ENCODE measurements at places on chromosomes 6 and 20. TPM values are rescaled to one million over a fixed set of nuclear protein-coding genes. Genes with fewer than 3 reads are reported as not detected.

The C6orf58 gene
- total RNA-seq, result not detected

The BMP5 gene
- 1.5 TPM for total RNA-seq

The ADGRF4 gene
- total RNA-seq, result not detected

The LY6G6C gene
- total RNA-seq, result not detected

The MYCT1 gene
- total RNA-seq, result not detected

The COL11A2 gene
- total RNA-seq, result 0.49 TPM

The PLN gene
- total RNA-seq, result not detected

The NRN1 gene
- 0.74 TPM for total RNA-seq

The GJA10 gene
- not detected for total RNA-seq

DNA sequence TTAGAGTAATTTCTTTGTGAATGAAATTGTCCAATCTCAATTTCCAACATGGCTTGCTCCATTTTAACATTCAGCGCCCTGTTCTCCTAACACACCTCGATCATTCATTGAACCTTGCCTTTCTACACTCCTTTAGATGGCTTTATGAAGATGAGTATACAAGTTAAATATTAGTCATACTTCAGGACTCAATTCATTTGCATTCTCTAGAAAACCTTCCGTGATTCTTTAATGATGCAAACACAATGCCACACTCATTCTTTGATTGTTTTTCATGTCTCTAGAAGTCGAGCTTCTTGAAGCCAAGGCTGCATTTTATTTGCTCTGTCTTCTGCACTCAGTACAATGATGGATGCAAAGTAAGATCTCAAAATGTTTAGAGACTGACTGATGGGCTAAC lies 641.2 kb downstream of the DOK5 start:
- H3K4me1 ChIP-seq, result no peaks in the 10 kb centered on the region
- H3K27ac ChIP-seq, result no peak overlapping the region
- no peak overlapping the region for H3K4me3 ChIP-seq
- H3K36me3 ChIP-seq, result no peaks in the 10 kb centered on the region
- DNase-seq, result no peak
- H3K27me3 ChIP-seq, result no peaks in the 10 kb centered on the region

- no peaks in the 10 kb centered on the region for H3K4me1 ChIP-seq
- no peak overlapping the region for H3K4me3 ChIP-seq
- no peak overlapping the region for H3K27ac ChIP-seq
- H3K36me3 ChIP-seq, result no peaks in the 10 kb centered on the region
Observed at GRCh38 chr6:87115402-87116135, 20.7 kb upstream of the CGA start.

DNA sequence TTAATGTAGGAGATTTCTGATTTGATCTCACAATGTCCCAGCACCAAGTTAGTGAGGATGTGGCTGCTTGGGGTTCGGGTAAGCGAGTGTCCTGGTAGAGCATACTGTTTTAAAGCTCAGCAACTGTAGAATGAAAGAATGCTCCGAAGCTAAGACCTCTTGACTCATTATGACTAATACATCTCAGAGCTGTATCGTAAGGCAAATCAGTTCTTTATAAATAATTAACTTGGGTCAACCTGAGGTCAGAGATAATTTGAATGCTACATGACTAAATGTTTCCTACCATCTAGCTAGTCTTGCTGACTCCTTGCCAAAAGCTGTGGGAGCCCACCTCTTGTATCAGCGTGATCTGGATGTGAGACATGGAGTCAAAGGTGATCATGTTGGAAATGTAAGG lies 128.8 kb upstream of the PDE7B start:
- no peak for DNase-seq
- no peak overlapping the region for H3K4me3 ChIP-seq
- H3K4me1 ChIP-seq, result no peaks in the 10 kb centered on the region
- no peaks in the 10 kb centered on the region for H3K36me3 ChIP-seq
- H3K27ac ChIP-seq, result no peak overlapping the region

DNA sequence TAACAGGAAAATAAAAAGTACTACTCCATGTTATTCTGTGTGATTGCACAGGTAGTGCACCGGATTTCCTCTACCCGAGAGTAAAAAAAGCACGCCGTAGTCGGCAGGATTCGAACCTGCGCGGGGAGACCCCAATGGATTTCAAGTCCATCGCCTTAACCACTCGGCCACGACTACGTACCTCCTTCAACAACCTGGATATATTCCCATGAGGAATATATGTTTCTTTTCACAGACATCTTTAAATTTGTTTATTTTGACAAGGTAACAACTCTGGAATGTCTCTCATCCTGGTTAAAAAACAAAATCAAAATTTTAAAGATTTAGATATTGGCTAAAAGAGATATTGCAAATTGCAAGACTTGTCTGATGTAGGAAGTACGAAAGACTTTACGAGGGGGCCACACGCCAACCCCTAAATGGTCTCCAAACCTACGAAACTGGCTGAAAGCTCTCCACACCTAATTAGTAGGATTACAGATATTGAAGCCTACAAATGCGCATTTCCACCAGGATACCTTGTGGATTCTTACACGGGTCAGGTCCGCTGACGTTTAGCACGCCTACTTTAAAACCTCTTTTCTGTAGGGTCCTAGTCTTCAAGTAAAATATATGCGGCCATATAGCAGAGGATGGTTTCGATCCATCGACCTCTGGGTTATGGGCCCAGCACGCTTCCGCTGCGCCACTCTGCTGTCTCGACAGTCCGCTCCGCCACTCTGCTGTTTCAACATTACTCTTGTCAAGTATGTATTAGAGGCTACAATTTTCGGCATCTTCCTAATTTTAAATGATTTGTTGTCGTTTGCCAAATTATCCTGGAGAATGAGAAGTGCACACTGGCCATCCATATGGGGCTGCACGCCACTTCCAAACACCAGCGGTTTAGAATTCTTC lies 52.2 kb upstream of the BTN3A2 start:
- DNase-seq, result peak; percentile 86
- H3K36me3 ChIP-seq, result no peaks in the 10 kb centered on the region
- H3K4me1 ChIP-seq, result no peaks in the 10 kb centered on the region

- peaks cover 1% of the 10 kb centered on the region for H3K27me3 ChIP-seq
- H3K4me1 ChIP-seq, result no peaks in the 10 kb centered on the region
- DNase-seq, result no peak
- no peak overlapping the region for H3K27ac ChIP-seq
- no peak overlapping the region for H3K4me3 ChIP-seq
Observed at GRCh38 chr6:1516742-1517520, 92.8 kb upstream of the FOXC1 start.

- DNase-seq, result no peak
- H3K4me1 ChIP-seq, result peaks cover 11% of the 10 kb centered on the region
- no peaks in the 10 kb centered on the region for H3K36me3 ChIP-seq
- H3K27ac ChIP-seq, result no peak overlapping the region
- H3K4me3 ChIP-seq, result no peak overlapping the region
Observed at GRCh38 chr6:41651962-41652657, 13.8 kb downstream of the MDFI start.

- peaks cover 7% of the 10 kb centered on the region for H3K4me1 ChIP-seq
- no peak overlapping the region for H3K4me3 ChIP-seq
- H3K27me3 ChIP-seq, result no peaks in the 10 kb centered on the region
Observed at GRCh38 chr20:25529295-25529951, 55.9 kb downstream of the NINL start.

DNA sequence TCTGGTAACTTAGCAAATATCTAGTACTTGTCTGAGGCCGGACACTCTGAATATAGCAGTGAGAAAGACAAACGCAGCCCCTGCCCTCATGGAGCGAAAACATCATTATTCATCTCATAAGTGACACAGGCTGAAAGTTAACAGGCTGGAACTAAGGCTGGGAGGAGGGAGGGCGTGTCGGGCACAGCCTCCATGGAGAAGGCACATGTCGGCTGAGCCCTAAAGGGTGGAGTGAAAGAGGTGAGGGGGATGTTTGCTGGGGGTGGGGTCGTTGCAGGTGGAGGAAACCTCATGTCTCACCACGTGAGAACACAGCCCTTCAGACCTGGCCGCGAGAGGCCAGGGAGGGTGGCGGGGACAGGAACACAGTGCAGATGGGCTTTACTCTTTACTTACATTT lies 108.8 kb upstream of the FOXC1 start:
- H3K27me3 ChIP-seq, result no peaks in the 10 kb centered on the region
- no peaks in the 10 kb centered on the region for H3K36me3 ChIP-seq
- H3K4me3 ChIP-seq, result no peak overlapping the region

GRCh38 chr6:133392015-133392414 lies 150.9 kb downstream of the EYA4 start:
- no peak overlapping the region for H3K4me3 ChIP-seq
- no peak overlapping the region for H3K27ac ChIP-seq
- no peak for DNase-seq
- H3K27me3 ChIP-seq, result no peaks in the 10 kb centered on the region
- no peaks in the 10 kb centered on the region for H3K36me3 ChIP-seq

DNA sequence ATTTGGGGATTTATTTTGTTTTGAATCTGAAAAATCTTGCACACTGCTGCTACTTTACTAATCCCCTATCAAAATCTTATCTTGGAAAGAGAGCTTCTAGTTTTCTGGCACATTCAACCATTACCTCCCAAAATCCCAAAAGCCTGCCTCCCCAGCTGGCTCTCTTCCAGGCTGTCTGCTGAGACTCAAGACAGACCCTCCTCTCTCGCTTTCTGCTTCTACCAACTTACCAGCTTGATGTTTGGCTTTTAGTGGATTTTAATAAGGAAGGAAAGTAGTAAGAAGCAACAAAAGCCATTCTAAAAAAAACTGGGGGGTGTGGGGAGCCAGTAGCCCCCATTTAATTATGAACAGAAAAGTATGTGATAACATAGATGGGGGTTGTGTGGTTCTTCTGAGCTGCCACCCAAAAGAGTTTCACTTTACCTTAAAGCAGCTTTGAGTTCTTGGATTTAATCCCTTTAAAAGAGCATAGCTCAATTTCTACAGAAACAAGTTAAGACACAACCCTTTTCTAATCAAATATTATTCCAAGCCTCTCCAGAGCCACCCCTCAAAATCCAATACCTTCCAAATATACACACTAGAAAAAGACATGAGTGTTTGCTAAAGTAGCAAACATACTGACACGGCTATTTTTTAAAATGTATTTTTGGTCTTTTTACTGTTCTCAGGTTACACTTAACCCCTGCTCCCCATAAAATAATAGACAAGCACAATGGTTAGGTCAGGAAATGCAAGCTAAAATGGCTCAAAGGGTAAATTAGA lies 71.7 kb downstream of the ATP9A start:
- H3K4me1 ChIP-seq, result peaks cover 43% of the 10 kb centered on the region
- no peak for DNase-seq
- peak overlapping the region; percentile 18 for H3K4me3 ChIP-seq
- no peaks in the 10 kb centered on the region for H3K36me3 ChIP-seq

GRCh38 chr20:45090481-45090880 lies 10.4 kb downstream of the KCNS1 start:
- H3K27ac ChIP-seq, result no peak overlapping the region
- H3K27me3 ChIP-seq, result no peaks in the 10 kb centered on the region
- H3K4me1 ChIP-seq, result no peaks in the 10 kb centered on the region
- H3K4me3 ChIP-seq, result no peak overlapping the region

DNA sequence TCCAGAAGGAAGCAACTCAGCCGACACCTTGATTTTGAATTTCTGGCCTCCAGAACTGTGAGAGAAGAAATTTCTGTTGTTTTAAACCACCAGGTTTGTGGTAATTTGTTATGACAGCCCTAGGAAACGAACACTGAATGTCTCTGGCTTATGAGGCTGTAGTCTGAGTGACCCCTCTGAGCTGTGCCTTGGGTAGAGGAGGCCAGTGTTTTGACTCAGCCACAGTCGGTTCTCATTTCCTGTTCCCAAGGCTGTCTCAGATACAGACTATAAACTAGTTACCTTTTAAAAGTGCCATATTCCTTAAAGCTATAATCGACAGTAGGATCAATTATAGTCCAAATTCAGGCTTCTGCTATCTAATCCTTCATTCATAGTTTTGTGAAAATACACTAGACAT lies 391.2 kb upstream of the MAP3K7 start:
- DNase-seq, result no peak
- no peaks in the 10 kb centered on the region for H3K36me3 ChIP-seq
- H3K27ac ChIP-seq, result no peak overlapping the region
- no peaks in the 10 kb centered on the region for H3K27me3 ChIP-seq
- H3K4me3 ChIP-seq, result no peak overlapping the region

- H3K36me3 ChIP-seq, result peaks cover 22% of the 10 kb centered on the region
- H3K4me3 ChIP-seq, result no peak overlapping the region
- no peak overlapping the region for H3K27ac ChIP-seq
- DNase-seq, result no peak
Observed at GRCh38 chr20:21339499-21339898, 36.4 kb downstream of the XRN2 start.

DNA sequence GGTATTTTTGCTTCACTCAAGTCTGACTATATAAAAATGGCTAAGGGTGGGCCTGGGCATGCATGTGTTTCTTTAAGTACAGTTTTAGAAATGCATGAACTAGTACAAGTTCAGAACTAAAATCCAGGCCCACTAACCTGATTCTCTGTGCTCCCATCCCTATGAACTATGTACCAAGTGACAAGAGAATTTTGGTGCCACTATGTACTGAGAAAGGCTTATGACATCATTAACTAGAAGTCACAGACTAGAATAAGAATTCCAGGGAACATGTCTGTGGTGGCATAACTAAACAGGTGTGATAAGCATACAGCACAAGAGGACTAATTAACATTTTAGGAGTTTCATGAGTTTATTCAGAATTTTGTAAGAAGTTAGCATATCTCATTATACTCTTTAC lies 16.1 kb downstream of the TENT5A start:
- H3K27ac ChIP-seq, result no peak overlapping the region
- no peaks in the 10 kb centered on the region for H3K36me3 ChIP-seq
- H3K27me3 ChIP-seq, result no peaks in the 10 kb centered on the region
- no peak overlapping the region for H3K4me3 ChIP-seq
- H3K4me1 ChIP-seq, result peaks cover 13% of the 10 kb centered on the region

GRCh38 chr20:37303637-37304036 lies 14.2 kb downstream of the MANBAL start:
- peaks cover 24% of the 10 kb centered on the region for H3K4me1 ChIP-seq
- H3K27ac ChIP-seq, result no peak overlapping the region
- H3K27me3 ChIP-seq, result no peaks in the 10 kb centered on the region
- DNase-seq, result no peak
- H3K4me3 ChIP-seq, result no peak overlapping the region

- DNase-seq, result no peak
- no peak overlapping the region for H3K27ac ChIP-seq
- H3K27me3 ChIP-seq, result no peaks in the 10 kb centered on the region
- H3K36me3 ChIP-seq, result no peaks in the 10 kb centered on the region
Observed at GRCh38 chr20:9531581-9531980, 17.2 kb downstream of the LAMP5 start.

DNA sequence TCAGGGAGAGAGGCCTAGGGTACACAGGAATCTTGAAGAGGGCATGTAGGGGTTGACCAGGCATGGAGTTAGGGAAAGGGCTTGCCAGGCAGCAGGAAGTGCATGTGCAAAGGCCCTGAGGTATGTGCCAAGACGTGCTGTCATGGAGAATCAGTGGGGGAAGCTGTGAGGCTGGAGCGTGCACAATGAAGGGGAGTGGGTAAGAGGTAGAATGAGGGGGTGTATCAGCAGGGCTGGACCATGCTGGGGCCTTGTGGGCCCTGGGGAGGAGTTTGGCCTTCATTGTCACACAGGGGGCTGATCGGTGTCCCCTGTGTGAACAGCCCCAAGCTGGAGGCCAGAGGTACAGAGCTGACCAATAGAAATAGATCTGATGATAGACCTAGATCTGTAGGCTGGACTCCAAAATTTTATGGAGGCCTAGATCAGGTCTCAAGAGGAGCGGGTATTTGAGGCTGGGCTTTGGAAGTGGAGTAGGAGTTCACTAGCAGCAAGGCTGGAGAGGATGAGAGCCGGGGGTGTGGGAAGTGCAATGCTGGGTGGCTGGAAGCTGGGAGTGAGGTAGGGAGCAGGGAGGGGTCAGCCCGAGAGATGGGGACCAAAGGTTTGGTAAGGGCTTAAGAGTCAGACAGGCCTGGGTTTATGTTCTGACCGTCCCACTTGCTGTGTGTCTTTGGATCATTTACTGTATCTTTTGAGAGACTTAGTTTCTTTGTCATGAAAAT lies 3.0 kb downstream of the SRC start:
- no peak overlapping the region for H3K4me3 ChIP-seq
- peaks cover 9% of the 10 kb centered on the region for H3K4me1 ChIP-seq
- H3K27ac ChIP-seq, result no peak overlapping the region
- no peak for DNase-seq
- H3K27me3 ChIP-seq, result no peaks in the 10 kb centered on the region
